Lower leg skin (tissue), 4 donors: ENCODE measurements at places on chromosomes 4 and X. TPM values are rescaled to one million over a fixed set of nuclear protein-coding genes. Genes with fewer than 3 reads are reported as not detected.

Gene REPS2
- 9.3 TPM for total RNA-seq

- DNase-seq, result no peak
These were observed 376.5 kb upstream of the MAD2L1 start for GRCh38 chr4:120443116-120443515.

DNA sequence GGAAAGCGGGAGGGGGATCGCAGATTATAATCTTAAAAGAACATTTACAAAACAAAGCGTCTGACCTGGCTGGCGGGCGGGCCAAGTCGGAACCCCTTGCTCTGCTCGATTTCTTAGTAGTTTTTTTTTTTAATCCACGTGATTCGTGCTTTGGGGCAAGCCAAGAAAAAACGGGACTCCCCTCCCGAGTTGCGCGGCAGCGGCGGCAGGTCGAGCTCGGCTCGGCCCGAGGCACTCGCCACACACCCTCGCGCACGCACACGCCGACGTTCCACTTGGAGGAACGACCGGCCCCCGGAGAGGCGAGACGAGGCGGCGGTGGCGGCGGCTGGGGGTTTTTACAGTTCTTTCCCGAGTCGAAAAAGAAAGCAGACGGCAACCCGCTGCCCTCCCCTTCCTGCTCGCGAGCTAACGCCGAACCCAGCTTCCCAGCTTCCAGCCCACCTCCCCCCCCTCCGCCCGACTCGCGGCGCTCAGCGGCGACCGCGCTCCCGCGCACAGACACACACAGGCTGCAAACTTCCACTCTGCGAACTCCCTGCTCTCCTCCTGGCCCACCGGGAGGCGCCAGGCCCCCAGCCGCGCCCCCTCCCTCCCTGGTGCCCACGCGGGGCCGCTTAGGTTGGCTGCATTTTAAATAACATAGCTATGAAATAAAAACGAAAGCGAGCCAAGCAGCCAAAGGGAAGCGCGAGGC, 1.2 kb downstream of the BCOR start:
- no peak for DNase-seq

DNA sequence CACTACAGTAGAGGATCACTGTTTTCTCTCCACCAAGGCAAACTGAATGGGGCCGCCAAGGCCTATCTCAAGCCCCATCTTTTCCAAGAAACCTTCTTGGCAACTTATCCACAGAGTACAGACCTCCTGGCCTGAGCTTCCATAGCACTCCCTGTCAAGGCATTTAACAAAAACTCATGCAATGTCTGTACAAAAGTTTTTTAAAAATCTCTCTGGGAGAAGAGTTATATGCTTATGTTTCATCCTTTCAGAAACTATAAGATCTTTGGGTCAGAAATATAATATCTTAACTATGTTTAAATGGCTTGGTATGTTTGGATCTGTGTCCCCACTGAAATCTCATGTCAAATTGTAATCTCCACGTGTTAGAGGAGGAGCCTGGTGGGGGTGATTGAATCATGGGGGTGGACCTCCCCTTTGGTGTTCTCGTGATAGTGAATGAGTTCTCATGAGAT, 13.6 kb downstream of the ADAMTS3 start:
- DNase-seq, result no peak

DNA sequence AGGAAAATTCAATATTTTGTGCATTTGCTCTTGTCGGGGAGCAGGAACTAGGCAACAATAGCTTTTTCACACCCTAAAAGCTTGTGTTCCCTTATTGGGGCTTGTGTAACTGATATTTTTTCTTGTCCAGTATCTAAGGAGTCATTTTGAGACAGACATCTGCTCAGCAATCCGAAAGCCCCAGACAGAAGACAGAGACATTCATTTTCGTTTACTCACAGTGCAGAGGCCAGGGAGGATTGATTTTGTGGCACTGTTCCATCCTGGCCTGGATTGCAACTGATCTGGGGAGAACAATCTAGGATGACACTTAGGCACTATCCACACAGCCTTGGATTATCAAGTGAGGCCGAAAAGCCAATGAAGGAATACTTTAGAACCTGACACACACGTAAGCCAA, 27.4 kb upstream of the PLAC1 start:
- DNase-seq, result no peak

DNA sequence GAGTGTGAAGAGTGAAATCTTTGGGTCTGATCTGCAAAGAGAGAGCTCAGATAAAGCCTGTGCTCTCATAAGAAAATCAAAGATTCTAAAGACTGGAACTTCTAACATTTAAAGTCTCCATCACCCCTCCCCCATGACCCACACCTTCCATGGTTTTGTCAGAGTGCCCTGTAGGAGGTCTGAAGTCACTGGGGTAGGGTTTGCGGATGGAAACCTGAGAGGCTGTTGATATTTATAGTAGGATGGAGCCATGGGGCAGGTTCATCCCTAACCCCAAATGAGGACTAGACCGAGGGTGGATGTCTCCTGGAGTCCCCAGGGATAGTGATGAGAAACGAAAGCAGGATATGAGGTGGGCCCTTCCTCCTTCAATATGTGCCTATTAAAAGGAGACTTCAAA, 28.4 kb upstream of the NLGN4X start:
- no peak for DNase-seq

DNA sequence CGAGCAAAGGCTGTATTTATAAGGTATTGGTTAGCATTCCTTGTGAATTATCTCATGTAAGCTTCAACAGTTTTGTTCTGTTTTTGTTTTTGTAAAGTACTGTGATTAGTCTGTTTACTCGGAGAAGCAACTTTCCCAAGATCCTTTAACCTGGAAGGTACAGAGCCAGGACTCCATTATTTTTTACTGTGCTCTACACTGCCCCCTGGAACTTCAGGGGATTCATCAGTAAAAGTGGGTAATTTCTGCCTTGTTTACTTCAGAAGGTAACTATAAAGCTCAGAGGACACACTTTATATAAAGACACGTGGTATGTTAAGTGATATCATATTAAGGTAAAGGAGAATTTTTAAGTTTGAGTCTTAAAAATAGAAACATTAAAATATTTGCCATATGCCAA, 124.9 kb downstream of the IQCM start:
- no peak for DNase-seq
